Common myeloid progenitor, CD34-positive (primary cell): ENCODE measurements at places on chromosomes 7 and 10.

DNA sequence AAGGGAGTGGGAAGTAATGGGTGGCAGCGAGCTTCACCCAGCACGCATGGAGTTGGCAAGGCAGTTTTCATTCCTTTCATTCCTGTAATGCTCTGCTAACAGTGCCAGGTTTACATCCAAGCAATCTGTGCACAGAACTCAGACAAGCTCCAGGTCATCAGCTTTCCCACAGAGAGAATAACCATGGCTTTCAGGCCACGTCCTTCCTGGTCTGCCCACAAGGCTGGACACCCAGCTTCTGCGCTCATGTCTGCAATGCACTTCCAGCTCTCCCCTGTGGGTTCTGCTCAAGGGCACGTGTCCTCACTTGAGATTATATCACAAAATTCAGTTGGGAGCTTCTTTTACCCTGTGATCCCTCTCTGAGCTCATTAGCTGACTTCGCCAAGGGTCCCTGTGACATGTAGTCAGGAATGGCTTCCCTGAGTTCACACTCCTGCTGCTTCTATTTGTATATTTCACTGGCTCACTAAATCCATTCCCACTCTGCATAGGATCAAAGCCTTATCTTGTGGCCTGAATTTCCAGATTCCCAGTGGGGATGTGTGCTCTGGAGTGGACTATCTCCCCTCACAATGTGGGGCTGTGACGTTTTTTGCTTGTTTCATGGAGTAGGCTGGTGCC is 18.6 kb downstream of the AKR1C2 start:
- no peak for DNase-seq
- no peaks in the 10 kb centered on the region for H3K36me3 ChIP-seq
- no peaks in the 10 kb centered on the region for H3K27me3 ChIP-seq
- H3K27ac ChIP-seq = no peak overlapping the region
- H3K4me1 ChIP-seq = peaks cover 7% of the 10 kb centered on the region

DNA sequence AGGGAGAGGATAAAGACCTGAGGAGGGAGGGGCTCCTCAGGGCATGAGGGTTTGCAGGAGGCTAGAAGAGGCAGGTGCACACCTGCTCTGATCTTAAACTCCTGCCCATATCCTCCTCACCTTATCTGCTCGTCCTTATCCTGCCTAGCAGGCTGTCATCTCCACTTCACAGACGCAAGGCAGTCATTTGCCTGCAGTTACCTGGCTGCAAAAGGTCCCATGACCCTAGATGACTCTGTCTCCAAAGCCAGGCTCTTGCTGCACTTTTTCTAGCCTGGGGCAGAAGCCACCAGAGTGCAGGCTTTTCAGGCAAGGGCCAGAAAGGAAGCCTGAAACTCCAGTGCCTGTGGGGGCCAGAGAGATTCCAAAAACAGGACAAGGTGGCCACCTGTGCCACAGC is 1.7 kb upstream of the ZNF853 start:
- DNase-seq = no peak
- H3K36me3 ChIP-seq = peaks cover 7% of the 10 kb centered on the region
- H3K27me3 ChIP-seq = no peaks in the 10 kb centered on the region
- H3K4me1 ChIP-seq = no peaks in the 10 kb centered on the region
- H3K27ac ChIP-seq = no peak overlapping the region

DNA sequence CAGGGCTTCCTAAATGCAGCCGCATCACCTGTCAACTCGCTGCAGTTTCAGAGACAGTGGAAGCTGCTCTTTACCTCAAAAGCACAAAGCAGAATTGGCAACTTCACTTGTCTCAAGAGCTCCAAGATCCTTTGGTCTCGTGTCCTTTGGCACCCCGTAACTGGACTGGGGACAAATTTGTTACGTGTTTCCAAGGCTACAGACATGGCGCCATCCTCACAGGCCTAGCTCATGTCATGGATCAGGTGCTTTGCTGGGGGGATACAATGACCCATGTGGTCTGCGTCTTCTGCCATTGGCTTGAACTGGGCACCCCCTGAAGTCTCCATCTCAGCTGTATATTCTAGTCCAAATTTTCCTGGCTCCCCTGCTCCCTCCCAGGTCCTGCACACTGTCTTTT is 48.6 kb downstream of the CHST3 start:
- DNase-seq = no peak
- no peaks in the 10 kb centered on the region for H3K4me1 ChIP-seq
- H3K27me3 ChIP-seq = no peaks in the 10 kb centered on the region
- no peaks in the 10 kb centered on the region for H3K36me3 ChIP-seq
- no peak overlapping the region for H3K27ac ChIP-seq
- no peak overlapping the region for H3K4me3 ChIP-seq

DNA sequence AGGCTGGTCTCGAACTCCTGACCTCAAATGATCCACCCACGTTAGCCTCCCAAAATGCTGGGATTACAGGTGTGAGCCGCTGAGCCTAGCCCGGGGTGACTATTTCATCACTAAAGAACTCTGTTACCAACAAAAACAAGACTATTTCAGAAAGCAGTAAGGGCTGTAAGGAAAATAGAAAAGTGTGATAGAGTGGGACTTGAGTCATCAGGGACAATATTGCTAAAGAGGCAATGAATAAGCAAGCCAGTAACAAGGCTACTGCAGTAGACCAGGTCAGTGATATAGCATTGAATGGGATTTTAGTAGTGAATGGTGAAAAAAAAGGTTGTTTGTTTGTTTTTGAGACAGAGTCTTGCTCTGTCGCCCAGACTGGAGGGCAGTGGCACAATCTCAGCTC is 51.7 kb downstream of the SVOPL start:
- peaks cover 4% of the 10 kb centered on the region for H3K4me1 ChIP-seq
- H3K4me3 ChIP-seq = no peak overlapping the region
- no peaks in the 10 kb centered on the region for H3K36me3 ChIP-seq
- H3K27me3 ChIP-seq = no peaks in the 10 kb centered on the region

DNA sequence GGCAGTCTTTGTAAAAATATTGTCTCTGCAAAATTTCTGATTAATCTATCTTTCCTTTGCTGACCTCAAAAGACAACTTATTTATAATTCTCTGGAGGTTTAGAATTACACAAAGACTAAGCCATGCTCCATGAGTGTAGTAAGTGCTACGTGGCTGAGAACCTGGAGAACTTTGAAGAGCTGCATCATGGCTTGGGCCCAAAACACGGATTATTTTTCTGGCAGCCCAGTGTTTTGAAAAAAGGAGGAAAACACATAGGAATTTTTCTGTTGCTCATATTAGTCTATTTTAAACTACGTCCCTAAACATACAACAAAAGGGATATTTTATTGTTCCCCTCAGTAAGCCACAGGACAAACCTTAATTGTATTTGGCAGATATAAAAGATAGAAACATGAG is 360.7 kb upstream of the MYO3A start:
- no peaks in the 10 kb centered on the region for H3K4me1 ChIP-seq
- no peak overlapping the region for H3K27ac ChIP-seq
- no peak overlapping the region for H3K4me3 ChIP-seq

GRCh38 chr10:15385552-15386455 is 14.7 kb upstream of the FAM171A1 start:
- no peak overlapping the region for H3K27ac ChIP-seq
- no peak overlapping the region for H3K4me3 ChIP-seq
- DNase-seq = no peak
- no peaks in the 10 kb centered on the region for H3K36me3 ChIP-seq
